ENCODE measurements at places on chromosomes 7 and 10.

GRCh38 chr7:475951-476441 is 43.6 kb downstream of the PDGFA start:
- DNase-seq: no peak

- DNase-seq: no peak
Observed at GRCh38 chr7:129271500-129272355, 46.9 kb downstream of the AHCYL2 start.

DNA sequence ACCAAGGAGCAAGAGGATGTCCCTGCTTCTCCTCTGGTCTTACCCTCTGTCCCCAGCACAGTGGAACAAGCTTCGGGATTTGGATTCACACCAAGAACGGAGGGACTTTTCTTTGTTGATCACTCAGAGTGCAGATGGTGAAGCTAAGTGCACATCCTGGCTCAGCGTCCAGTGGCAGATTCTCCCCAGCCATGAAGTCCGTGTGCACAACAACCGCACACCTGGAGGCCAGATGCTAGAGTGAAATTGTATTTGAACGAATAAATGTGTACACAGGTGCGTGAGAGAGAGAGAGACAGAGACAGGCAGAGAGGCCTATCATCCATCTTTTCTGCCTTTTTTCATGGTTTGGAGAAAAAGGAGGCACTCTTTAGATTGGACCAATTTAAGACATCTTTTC is 31.5 kb downstream of the ASB13 start:
- DNase-seq: no peak

DNA sequence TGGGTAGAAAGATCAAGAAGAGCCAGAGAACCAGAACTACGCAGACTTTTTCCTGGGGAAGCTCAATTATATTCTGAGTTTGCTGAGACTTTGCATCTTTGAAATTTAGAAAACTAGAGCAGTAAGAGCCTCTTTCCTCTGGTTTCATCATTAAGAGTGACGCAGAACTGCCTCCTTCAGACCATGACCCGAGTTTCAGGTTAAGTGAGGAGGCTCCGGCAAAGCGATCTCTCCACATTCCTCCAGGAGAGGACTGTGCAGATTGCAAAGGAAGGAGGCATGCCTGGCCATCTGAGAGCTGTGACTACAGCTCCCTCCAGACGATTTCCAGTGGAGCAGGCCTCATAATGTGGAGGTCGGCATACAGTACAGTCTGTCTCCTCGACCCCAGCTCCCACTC is 115.8 kb upstream of the LANCL2 start:
- DNase-seq: no peak

- no peak for DNase-seq
Observed at GRCh38 chr7:125084196-125084595, 154.6 kb upstream of the POT1 start.

- DNase-seq: no peak
Observed at GRCh38 chr7:1533547-1534329, 3.2 kb downstream of the MAFK start.

GRCh38 chr7:130380861-130381455 is 664 bp downstream of the CPA1 start:
- no peak for DNase-seq

DNA sequence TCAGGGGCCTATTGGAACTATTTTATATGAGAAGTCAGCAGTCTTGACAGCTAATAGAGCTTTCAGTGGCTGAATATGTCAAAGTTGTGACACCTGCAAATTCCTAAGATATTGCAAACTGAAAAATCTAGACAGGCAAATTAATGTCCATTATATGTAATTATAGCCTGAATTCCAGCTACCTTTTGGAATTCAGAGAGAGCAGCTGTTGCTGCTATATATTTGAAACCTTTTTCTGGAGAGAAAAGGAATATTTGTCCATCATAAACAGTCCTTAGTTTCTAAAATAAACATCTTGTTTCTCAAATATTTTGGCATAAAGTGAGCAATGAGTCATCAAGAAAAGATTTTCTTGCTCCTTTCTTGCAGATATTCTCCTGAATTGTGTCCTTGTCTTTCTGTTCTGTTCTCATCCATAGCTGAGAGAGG is 408.9 kb upstream of the SEMA3D start:
- DNase-seq: no peak

DNA sequence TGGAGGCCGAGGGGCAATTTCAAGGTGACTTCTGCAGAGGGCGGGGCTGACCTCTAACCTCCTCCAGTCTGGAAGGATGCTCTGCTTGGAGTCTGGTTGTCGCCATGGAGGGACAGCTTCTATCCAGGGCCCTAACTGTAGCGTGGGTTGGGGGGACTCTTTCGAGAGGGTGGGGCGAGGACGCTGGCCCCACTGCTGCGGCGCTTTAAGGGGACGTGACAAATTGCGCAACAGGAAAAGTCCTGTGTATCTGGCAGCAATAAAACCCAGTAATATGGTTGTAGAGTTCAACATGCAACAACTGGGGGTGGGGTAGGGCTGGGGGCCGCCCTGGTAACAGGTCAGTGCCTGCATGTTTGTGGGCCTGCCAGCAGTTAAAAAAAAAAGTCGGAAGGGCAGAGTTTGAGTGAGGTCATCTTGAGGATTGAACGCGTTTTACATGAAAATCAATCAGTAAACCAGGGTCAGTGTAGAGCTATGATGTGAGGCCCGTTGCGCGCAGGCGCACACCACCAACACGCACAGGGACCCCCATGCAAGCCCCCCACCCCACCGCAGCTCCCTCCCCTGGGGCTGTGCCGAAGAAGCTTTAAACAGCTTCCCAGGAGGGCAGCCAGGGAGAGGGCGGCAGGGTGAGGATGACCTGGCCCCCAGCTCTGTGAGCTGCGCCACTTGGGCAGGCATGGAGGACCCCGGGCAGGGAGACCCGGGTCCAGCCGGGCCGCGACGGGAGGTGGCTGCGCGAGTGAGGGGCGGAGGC is 4.3 kb downstream of the SHH start:
- DNase-seq: no peak

DNA sequence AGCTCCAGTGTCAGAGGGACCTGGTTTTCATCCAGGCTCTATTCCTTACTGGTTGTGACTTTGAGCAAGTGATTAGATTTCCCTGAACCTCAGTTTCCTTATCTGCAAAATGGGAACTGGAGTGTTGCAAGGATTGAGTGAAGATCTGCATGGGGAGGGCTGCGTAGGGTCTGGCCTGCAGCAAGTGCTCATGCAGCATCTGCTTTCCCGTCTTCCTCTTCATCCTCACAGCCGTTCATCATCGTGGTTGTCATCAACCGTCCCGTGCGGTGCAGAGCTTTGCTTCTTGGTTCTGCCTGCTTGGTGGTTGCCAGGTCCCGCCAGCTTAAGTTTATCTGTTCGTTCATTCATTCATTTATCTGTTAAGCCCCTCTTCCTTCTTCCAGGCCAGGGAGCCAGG is 135.0 kb downstream of the GRK5 start:
- no peak for DNase-seq

- no peak for DNase-seq
Observed at GRCh38 chr7:122864016-122864415, 22.2 kb downstream of the CADPS2 start.

DNA sequence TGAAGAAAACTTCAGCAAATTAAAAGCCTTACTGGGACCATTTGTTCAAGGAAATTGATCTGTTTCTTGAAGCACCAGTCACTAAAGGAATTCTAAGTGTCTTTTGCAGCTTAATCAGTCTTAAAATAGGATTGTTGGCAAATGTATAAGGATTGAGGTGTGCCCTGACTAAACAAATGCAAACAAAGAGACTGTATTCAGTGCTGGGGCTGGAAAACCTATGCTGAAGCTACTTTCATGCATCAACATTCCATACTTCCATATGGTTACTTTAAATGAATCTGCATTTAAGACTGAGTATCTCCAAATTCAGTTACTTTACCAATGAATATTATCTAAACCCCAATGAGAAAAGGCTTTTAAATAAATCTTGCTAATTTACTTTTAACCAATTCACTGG is 183.3 kb downstream of the ELAPOR2 start:
- DNase-seq: no peak

- DNase-seq: peak; percentile 38
Observed at GRCh38 chr10:78401624-78402367, 368.1 kb downstream of the RPS24 start.

DNA sequence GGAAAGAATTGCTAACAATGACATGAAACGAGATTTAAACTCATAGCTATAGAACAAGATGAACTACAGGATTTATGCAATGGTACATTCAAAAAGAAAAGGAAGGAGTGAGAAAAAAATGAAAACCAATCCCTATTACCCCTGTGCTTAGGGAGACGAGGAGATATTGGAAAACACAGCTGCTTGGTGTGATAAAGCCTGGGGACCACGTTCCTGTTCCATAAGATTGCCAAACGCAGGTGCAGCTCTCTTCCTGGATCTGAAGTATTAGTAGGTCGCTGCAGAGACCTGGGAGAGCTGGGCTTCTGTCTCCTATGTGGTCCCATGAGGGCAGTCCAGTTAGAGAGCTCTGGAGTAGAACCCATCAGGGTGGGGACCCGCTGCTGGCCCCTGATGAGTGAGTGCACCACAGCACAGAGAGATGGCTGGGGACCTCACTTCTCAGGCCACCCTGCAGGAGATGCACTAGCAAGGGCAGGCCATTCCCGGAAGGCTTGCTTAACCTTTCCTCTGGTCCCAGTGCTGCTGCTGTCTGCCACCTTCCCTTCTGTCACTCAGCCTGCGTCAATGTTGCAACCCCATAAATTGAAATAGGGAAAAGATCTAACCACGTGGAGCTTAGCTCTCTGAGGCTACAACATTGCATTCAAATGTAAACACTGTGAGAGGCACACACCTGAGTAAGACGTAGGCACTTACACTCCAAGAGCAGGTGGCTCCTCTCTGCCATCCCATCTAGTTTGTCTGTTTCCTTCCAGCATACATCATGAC is 57.9 kb downstream of the MTPN start:
- DNase-seq: no peak

DNA sequence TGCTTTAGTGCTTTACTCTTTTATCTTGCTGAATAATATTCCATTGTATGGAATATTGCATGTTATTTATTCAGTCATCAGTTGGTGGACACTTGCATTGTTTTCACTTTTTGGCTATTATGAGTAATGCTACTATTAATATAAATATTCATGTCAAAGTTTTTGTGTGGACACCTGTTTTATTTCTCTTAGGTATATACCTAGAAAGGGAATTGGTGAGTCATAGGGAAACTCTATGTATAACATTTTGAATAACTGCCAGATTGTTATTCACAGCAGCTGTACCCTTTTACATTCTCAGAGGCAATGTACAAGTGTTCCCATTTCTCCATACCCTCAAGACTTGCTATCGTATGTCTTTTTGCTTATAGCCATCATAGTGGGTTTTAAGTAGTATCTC is 268.7 kb downstream of the SEMA3A start:
- DNase-seq: no peak

GRCh38 chr7:139026551-139026950 is 9.3 kb downstream of the ZC3HAV1L start:
- no peak for DNase-seq

DNA sequence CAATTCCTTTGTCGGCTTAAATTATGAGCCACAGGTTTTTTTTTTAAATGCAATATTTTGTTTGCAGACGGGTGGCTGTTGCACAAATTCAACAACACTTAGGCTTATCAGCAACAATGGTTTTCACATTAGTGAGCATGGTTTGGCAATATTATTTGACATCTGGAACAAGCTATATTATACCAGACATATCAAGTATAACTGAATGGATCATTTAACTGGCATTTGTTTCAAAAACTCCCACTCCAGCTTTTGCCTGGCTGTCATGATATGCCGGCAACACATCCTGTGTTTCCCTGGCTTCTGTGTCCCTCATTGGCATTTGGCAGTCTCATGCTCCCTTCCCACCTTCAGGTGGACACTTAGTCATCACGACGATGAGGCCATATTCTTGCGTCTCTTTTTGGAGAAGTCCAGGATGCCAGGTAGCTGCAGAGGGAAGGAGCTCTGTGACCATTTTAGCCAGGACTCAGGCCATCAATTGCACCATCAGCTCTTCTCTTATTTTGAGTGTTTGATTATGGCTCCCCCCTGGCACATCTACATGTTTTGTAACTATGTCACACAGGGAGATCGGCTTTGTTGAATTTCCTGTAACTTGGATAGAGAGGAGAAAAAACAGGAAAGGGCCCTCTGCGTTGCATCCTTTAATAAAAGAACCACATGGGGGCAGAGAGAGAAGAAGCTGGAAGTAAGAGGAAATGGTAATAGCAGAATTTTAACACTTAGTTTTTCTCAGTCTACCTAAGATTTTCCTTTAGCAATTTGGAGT is 413.9 kb downstream of the LRMDA start:
- no peak for DNase-seq

GRCh38 chr10:102235598-102235920 is 5.8 kb downstream of the PITX3 start:
- no peak for DNase-seq

All from anterior cingulate cortex (tissue), 58 donors.